Adipose tissue (tissue), 3 donors: ENCODE measurements at places on chromosomes 3 and 15. TPM values are rescaled to one million over a fixed set of nuclear protein-coding genes. Genes with fewer than 3 reads are reported as not detected.

Gene DAPK2
- polyA plus RNA-seq = 29.7 TPM

Gene SOX14
- not detected for polyA plus RNA-seq

Gene MRPS25
- 47.4 TPM for polyA plus RNA-seq

Gene CD47
- polyA plus RNA-seq = 18.0 TPM

Gene HTD2
- polyA plus RNA-seq = 7.8 TPM

Gene ARPP19
- polyA plus RNA-seq = 39.3 TPM

Gene ISLR2
- 0.26 TPM for polyA plus RNA-seq

Gene CRABP1
- 0.82 TPM for polyA plus RNA-seq

Gene GPR149
- polyA plus RNA-seq = not detected

Gene CIDEC
- polyA plus RNA-seq = 128 TPM
